WTC11 (cell line): ENCODE measurements at places on chromosomes 7 and 10. TPM values are rescaled to one million over a fixed set of nuclear protein-coding genes. Genes with fewer than 3 reads are reported as not detected.

The BAMBI gene
- total RNA-seq: 26.4 to 29.0 TPM (median 27.4 TPM) in 3 replicates

The NOM1 gene
- total RNA-seq: 26.0 to 38.5 TPM (median 27.6 TPM) in 3 replicates

The DKK1 gene
- total RNA-seq: 0.78 to 1.1 TPM (median 1.0 TPM) in 3 replicates

The RSPH10B gene
- 0.35 to 0.60 TPM (median 0.55 TPM) in 3 replicates for total RNA-seq

The PRKG1 gene
- total RNA-seq: 15.6 to 16.5 TPM (median 15.7 TPM) in 3 replicates

The PPRC1 gene
- 68.0 to 79.4 TPM (median 69.7 TPM) in 3 replicates for total RNA-seq

The KCNH2 gene
- total RNA-seq: 13.9 to 16.2 TPM (median 14.6 TPM) in 3 replicates

The CYP3A4 gene
- total RNA-seq: 0.32 to 0.50 TPM (median 0.33 TPM) in 3 replicates

The CAMK1D gene
- 7.9 to 10.2 TPM (median 8.0 TPM) in 3 replicates for total RNA-seq

The PIK3CG gene
- 0.07 to 0.11 TPM (median 0.07 TPM) in 3 replicates for total RNA-seq

The RPEL1 gene
- total RNA-seq: 0.09 TPM in 1 of 3 replicates, not detected in the others

The HOXA9 gene
- not detected in 3 replicates for total RNA-seq

The MBL2 gene
- total RNA-seq: not detected in 3 replicates

The DPCD gene
- 21.8 to 23.8 TPM (median 22.0 TPM) in 3 replicates for total RNA-seq

The TLL2 gene
- 9.1 to 9.2 TPM (median 9.1 TPM) in 3 replicates for total RNA-seq

The PNLIP gene
- total RNA-seq: 1.4 to 1.9 TPM (median 1.6 TPM) in 3 replicates

The KCNIP2 gene
- total RNA-seq: 4.5 to 5.4 TPM (median 5.2 TPM) in 3 replicates

The HMX3 gene
- 0.23 TPM in 1 of 3 replicates, not detected in the others for total RNA-seq

The MYPN gene
- total RNA-seq: 0.05 TPM in 1 of 3 replicates, not detected in the others

The ZDHHC4 gene
- 37.7 to 48.2 TPM (median 46.4 TPM) in 3 replicates for total RNA-seq

The CYP3A7 gene
- not detected in 3 replicates for total RNA-seq

The PARD3 gene
- total RNA-seq: 44.9 to 51.8 TPM (median 47.0 TPM) in 3 replicates

The RADIL gene
- 8.6 to 12.1 TPM (median 11.1 TPM) in 3 replicates for total RNA-seq

The TSPAN12 gene
- 16.5 to 17.3 TPM (median 16.8 TPM) in 3 replicates for total RNA-seq

The ARHGAP22 gene
- total RNA-seq: 8.2 to 8.6 TPM (median 8.3 TPM) in 3 replicates

The NKX1-2 gene
- total RNA-seq: 30.8 to 57.7 TPM (median 31.0 TPM) in 3 replicates

The SLC13A1 gene
- 0.04 TPM in 1 of 3 replicates, not detected in the others for total RNA-seq

The SLIT1 gene
- 1.1 to 1.6 TPM (median 1.4 TPM) in 3 replicates for total RNA-seq

The EIF3A gene
- total RNA-seq: 177 to 213 TPM (median 178 TPM) in 3 replicates

The MYOF gene
- 1.4 to 2.2 TPM (median 1.8 TPM) in 3 replicates for total RNA-seq

The AOAH gene
- total RNA-seq: 0.31 to 0.34 TPM in 2 of 3 replicates, not detected in the other

The GRB10 gene
- total RNA-seq: 66.0 to 103 TPM (median 67.3 TPM) in 3 replicates

The SUN3 gene
- total RNA-seq: not detected in 3 replicates

The HABP2 gene
- total RNA-seq: 0.09 to 0.18 TPM (median 0.09 TPM) in 3 replicates

The NPY4R2 gene
- total RNA-seq: not detected in 3 replicates

The KCNMA1 gene
- total RNA-seq: 4.1 to 7.3 TPM (median 5.3 TPM) in 3 replicates

The ADIRF gene
- 0.30 to 1.0 TPM (median 0.70 TPM) in 3 replicates for total RNA-seq

The WNT8B gene
- 0.68 to 1.1 TPM (median 0.85 TPM) in 3 replicates for total RNA-seq

The GFRA1 gene
- total RNA-seq: 4.4 to 6.1 TPM (median 5.1 TPM) in 3 replicates

The AGBL3 gene
- total RNA-seq: 1.6 to 2.1 TPM (median 2.0 TPM) in 3 replicates

The IFIT2 gene
- 0.07 to 0.15 TPM (median 0.14 TPM) in 3 replicates for total RNA-seq

The PTF1A gene
- 0.11 TPM in 1 of 3 replicates, not detected in the others for total RNA-seq

The ICA1 gene
- total RNA-seq: 31.2 to 36.8 TPM (median 33.4 TPM) in 3 replicates

The CCZ1B gene
- 31.9 to 44.9 TPM (median 39.9 TPM) in 3 replicates for total RNA-seq

The ACHE gene
- total RNA-seq: 6.4 to 7.7 TPM (median 6.6 TPM) in 3 replicates

The NMT2 gene
- 9.6 to 11.8 TPM (median 11.7 TPM) in 3 replicates for total RNA-seq

The NEBL gene
- total RNA-seq: 8.9 to 10.5 TPM (median 9.7 TPM) in 3 replicates

The GNGT1 gene
- total RNA-seq: 0.63 to 1.3 TPM (median 1.2 TPM) in 3 replicates

The MMP21 gene
- total RNA-seq: not detected in 3 replicates

The LIPM gene
- not detected in 3 replicates for total RNA-seq

The FAM13C gene
- 0.82 to 1.5 TPM (median 0.89 TPM) in 3 replicates for total RNA-seq

The CTNNA3 gene
- 3.4 to 6.1 TPM (median 4.0 TPM) in 3 replicates for total RNA-seq

The MINPP1 gene
- 25.5 to 29.9 TPM (median 29.1 TPM) in 3 replicates for total RNA-seq

The SHTN1 gene
- total RNA-seq: 9.9 to 11.2 TPM (median 11.0 TPM) in 3 replicates

The NAPEPLD gene
- total RNA-seq: 6.6 to 7.5 TPM (median 7.4 TPM) in 3 replicates

The ZNF727 gene
- total RNA-seq: not detected in 3 replicates

The CTAGE6 gene
- total RNA-seq: not detected in 3 replicates

The TMEM213 gene
- total RNA-seq: 0.11 to 0.18 TPM (median 0.11 TPM) in 3 replicates

The WASHC2A gene
- 24.6 to 27.9 TPM (median 26.4 TPM) in 3 replicates for total RNA-seq
